Activated T-helper 2 cell treated with anti-CD3 and anti-CD28 coated beads, Interferon-gamma antibody, Interleukin-2, Interleukin-4, amounts not matched to agents 10 μg/mL and 5 μg/mL and 100 μg/mL, durations not matched to agents 14 hours and 24 hours and 36 hours (primary cell): ENCODE measurements at places on chromosomes 6 and 20.

GRCh38 chr20:32674362-32674789 is 635 bp upstream of the C20orf203 start:
- no peak overlapping the region for H3K4me3 ChIP-seq
- no peaks in the 10 kb centered on the region for H3K36me3 ChIP-seq
- peak overlapping the region; percentile 33 for H3K27ac ChIP-seq

GRCh38 chr20:31603822-31604566 is 1.1 kb upstream of the ID1 start:
- no peaks in the 10 kb centered on the region for H3K36me3 ChIP-seq
- peaks cover 23% of the 10 kb centered on the region for H3K4me1 ChIP-seq
- peak overlapping the region; percentile 53 for H3K27ac ChIP-seq
- DNase-seq: peak; percentile 70

GRCh38 chr6:125346201-125346925 is 44.6 kb upstream of the HDDC2 start:
- H3K4me3 ChIP-seq: no peak overlapping the region
- peaks cover 5% of the 10 kb centered on the region for H3K27me3 ChIP-seq
- DNase-seq: no peak
- no peaks in the 10 kb centered on the region for H3K36me3 ChIP-seq
- no peak overlapping the region for H3K27ac ChIP-seq
- no peaks in the 10 kb centered on the region for H3K4me1 ChIP-seq

DNA sequence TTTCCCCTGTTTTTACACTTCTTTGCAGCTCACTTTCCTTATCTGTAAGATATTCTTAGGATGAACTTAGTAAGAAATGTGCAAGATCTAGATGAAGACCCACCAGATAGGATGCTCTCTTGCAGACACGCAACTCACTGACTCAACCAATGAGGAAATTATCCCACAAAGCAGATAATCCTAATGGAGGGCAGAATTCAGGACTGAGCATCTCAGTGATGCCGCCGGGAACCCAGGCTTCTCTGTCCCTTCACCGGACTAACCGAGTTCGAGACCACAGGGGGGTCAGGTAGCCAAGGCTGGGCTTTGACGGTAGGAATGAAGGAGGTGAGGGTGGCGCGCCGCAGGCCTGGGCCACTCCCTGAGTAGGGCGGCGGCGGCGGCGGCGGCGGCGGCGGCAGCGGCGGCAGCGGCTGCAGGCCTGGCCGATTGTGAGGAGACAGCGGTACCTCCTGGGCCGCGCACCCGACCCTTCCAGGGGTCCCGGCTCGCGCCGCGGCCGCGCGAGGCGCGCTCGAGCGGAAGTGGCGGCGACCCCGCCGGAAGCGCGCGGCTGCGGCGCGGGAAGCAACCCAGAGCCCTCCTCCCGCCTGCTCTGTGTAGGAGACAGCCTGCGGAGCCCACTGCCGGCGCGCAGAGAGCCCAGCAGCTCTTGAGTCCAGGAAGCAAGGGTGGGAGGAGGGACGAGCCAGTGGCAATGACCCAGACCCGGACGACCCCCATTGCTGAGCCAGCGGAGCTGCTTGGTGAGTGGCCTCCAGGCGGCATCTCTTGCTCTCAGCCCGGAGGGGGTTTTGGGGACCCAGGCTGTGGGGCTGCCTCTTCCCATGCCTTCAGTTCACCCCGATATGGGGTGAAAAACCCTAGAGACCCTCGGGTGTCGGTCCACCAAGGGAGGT is at the start of gene KHDC1:
Gene KHDC1 (minus strand): TSS at position 526 of the 899 bp plus-strand sequence. CDS start 20,679 bp downstream, outside the sequence.
- peak within 1 kb of the TSS; percentile 88 for H3K4me3 ChIP-seq
- peak; percentile 58 for DNase-seq
- H3K4me1 ChIP-seq: peaks cover 30% of the 10 kb centered on the region
- H3K27me3 ChIP-seq: no peaks in the 10 kb centered on the region
- H3K36me3 ChIP-seq: peaks cover 25% of the 10 kb centered on the region

DNA sequence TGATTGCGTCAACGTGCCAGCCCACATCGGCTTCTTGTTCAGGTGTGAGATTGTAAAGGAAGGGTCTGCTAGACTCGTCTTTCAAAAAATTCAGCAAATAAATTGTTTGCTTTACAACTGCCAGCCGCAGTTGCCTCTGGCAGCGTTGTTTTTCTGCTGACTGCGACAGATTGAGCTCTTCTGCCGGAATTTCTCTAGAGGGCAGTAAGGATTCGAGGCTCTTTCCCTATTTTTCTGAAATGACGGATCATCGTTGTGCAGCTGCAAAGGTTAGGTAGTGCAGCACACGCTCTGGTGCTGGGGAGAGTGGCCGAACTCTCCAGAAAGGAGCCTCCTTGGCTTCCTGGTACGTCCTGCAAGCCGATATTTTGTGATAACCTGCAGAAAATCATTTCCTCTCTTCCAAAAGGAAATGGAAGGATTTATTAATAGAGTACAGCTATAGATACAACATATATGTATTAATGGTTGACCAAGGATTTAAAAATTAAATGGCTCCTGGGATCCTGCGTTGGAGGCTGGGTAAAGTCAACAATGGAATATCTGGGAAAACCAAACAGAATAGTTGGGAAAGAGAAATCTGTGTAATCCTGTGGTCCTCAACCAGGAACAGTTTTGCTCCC is 121.9 kb upstream of the ZFP64 start:
- H3K4me3 ChIP-seq: no peak overlapping the region
- no peak for DNase-seq
- H3K4me1 ChIP-seq: peaks cover 6% of the 10 kb centered on the region
- H3K27me3 ChIP-seq: no peaks in the 10 kb centered on the region
- peaks cover 2% of the 10 kb centered on the region for H3K36me3 ChIP-seq

GRCh38 chr6:75498862-75499261 is 5.3 kb upstream of the FILIP1 start:
- no peak for DNase-seq
- H3K4me3 ChIP-seq: no peak overlapping the region
- H3K27ac ChIP-seq: no peak overlapping the region
- H3K27me3 ChIP-seq: peaks cover 30% of the 10 kb centered on the region
- peaks cover 16% of the 10 kb centered on the region for H3K4me1 ChIP-seq

- H3K27me3 ChIP-seq: peaks cover 5% of the 10 kb centered on the region
- H3K27ac ChIP-seq: no peak overlapping the region
- no peak for DNase-seq
- H3K4me1 ChIP-seq: no peaks in the 10 kb centered on the region
These were observed 22.9 kb upstream of the ESR1 start for GRCh38 chr6:151784441-151785214.

GRCh38 chr20:14334306-14334930 is 3.0 kb downstream of the FLRT3 start:
- no peaks in the 10 kb centered on the region for H3K27me3 ChIP-seq
- no peaks in the 10 kb centered on the region for H3K4me1 ChIP-seq
- H3K4me3 ChIP-seq: no peak overlapping the region
